Stimulated activated CD8-positive, alpha-beta memory T cell treated with anti-CD3 and anti-CD28 coated beads, Interleukin-15, amount 100 ng/mL, for 48 hours (primary cell): ENCODE measurements at places on chromosomes 5 and 9.

DNA sequence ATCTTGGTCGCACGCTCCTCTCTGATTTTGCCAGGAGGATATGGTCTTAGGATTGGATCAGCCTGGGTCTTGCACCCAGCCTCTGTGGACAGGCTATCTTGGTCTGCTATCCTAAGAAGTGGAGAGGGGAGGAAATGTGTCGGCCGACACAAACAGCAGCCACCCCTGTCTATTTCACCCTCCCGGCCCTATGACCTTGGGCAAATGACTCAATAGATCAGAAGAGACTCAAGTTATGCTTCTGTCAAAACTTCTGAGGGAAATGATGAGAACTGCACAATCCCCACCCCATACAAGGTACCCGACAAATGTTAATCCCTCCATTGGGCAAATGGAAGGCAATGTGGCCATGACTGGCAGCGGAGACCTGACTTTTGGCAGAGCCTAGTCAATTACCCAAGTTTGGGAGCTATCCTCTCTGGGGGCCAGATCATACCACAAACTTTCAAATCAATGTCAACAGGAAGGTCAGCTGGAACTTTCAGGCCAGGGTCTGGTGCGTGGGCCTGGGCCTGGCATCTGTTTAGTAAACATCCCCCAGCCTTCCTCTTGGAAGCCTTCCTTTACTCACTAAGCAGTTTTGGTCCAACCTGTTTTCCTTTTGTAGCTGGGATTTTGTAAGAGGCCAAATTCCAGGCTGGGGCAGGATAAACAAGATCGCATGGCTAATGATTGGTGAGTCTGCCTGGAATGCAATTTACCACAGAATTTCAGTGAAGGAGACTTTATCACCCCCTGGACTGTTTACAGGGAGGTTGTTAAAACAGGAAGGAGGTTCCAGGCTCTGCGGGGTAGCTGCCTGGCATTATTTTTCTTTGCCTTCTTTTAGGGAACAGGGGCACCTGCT, 64.2 kb upstream of the CPEB4 start:
- DNase-seq = no peak

- DNase-seq = no peak
Measured at GRCh38 chr5:132180134-132180745, 47.4 kb downstream of the P4HA2 start.

- DNase-seq = no peak
Measured at GRCh38 chr9:122202111-122202510, 26.6 kb downstream of the LHX6 start.

DNA sequence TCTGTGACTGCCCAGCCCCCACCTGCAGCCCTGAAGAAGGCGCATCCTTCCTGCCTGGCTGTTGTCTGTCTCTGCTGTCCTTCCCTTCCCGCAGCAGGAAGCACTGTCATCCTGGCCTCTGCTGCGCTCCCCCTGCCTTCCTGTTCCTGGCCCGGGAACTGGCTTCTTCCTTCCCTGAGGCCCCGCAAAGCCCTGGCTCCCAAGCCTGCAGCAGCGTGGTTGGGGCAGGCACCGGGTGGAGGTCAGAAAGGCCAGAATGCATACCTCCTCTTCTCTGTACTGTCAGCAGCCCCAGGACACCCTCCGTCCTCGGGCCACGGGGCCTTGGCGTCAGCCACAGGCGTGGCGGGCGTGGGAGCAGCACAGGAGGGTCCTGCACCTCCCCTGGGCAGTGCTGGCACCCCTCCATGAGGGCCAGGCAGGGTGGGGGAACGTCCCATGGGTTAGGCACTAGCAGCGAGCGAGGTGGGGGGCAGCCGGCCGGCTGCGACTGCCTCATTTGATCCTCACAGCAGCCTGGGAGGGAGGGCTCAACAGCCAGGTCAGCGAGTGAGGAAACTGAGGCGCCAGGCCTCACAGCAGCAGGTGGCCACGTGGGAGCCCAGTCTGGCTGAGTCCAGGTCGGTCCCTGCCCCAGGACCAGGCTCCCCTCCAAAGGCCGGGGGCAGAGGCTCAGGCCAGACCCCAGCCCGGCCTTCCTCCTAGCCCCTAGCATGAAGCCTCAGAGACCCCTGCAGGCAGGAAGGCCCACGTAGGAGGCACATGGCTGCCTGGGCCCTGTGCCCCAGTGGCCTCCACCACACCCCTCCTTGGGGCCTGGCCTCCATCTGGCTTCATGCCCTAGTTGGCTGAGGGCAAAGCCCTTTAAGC, 9.4 kb downstream of the FLT4 start:
- DNase-seq = no peak

DNA sequence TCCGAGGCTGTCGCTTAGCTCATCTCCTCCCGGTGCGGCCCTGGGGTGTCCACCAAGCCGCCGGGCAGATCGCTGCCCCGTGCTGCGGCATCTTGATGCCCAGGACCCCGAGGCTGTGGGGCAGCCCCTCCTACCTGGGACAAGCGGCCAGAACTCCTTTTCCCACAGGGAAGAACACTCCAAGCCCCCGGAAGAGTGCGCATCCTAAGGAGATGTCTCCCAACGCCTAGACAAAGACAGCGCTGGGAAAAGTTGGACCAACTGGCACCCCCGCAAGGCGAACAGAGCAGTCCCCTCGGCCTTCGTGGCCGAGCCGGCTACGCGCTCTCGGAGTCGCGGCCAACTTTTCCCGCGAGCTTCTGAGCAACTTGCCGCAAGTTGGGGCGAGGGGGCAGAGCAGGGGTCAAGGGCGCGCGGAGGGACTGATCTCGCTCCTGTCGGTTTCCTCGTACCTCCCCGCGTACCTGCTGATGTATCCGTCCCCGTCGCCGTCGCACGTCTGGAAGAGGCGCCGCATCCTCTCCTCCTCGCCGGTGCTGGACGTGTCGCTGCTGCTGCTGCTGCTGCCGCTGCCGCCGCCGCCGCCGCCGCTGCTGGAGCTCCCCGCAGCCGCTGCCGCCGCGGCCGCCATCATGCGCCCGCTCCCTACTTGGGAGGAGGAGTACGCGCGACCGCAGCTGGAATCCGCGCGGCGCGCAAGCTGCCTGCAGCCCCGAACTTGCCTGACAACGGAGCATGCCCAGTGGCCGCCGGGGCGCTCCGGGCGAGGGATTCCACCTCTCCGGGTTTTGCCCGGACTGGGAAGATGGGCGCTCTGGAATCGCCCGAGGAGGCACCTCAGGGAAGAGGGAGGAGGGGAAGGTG, at the start of gene MCC:
Gene MCC, minus strand, starts transcription at position 673 of the 864 bp plus-strand sequence.
- DNase-seq = peak; percentile 8

GRCh38 chr9:105994970-105995369, 300.6 kb downstream of the TMEM38B start:
- no peak for DNase-seq

- DNase-seq = no peak
Measured at GRCh38 chr5:148788636-148789035, 37.8 kb upstream of the ADRB2 start.

DNA sequence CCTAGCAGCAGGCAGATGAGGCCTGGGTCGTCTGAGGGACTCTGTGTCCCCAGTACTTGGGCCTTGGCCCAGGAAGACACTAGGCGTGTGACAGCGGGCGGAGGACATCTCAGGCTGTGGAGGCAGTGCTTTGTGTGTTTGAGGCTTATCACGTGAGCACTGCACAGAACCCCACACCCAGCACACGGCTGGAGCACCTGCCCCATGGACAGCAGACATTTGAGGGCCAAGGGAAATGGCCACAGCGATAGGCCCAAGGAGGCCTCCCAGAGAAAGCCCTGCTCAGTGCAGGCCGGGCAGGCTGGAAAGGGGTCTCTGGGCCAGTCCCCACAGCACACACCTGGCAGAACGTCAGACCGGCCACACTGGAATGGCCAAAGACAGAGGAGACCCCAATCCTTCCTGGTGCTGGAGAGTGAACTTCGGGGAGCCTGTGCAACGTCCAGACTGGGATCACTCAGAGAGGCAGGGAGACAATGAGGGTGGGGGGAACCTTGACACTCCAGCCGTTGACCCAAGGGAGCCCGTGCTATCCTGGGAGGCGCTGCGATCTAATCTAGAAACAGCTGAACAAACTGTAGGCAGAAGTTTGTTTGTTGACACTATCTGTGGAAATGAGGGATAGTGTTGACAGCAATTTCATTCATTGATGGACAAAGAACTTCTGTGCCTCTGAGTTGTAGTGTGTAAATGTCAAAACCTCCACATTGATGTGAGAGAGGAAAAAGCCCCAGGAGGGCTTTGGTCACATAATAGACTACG, 19.6 kb upstream of the FLT4 start:
- DNase-seq = no peak

GRCh38 chr5:174916227-174916626, 191.8 kb downstream of the MSX2 start:
- DNase-seq = no peak

DNA sequence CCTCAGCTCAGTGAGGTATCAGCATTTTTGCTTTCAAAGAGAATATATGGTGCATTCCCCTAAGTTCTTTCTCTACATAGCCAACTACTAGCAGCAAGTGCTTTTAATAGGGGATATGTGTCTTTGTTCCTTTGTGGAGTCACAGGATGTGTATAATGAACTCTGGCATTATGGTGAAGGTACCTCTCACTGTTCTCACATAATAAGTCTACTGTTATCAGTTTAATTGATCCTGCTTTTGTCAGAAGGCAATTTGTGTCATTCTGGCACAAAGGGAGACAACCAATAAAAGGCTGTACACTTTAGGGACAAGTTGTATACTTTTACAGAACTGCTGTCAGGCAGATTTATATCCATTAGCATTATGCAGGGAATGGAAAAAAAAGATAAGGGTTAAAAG, 531.4 kb upstream of the RIOK2 start:
- no peak for DNase-seq

GRCh38 chr9:115063058-115063845, 54.7 kb downstream of the TNC start:
- DNase-seq = no peak

DNA sequence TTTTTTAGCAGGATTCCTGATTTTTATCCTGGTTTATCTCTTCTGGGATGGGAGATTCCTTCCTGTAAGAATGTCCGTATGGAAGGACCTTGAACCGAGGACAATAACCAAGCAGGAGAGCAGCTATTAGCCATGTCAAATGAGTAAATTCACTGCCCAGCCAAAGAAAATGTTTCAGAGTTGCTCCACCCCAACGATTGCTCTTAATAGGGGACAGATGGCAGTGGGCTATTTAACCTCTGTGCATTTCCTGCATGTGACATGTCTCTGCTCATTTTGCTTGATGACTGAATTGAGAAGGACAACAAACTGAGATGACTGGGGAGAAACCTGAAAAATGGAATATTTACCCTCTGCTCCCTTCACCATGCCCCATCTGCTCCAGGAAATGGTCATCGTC, 479.9 kb upstream of the ZNF462 start:
- DNase-seq = no peak

- DNase-seq = peak; percentile 42
Measured at GRCh38 chr9:124941679-124942561, 1.0 kb upstream of the GOLGA1 start.

- peak; percentile 69 for DNase-seq
Measured at GRCh38 chr9:136881691-136882108, 4.6 kb upstream of the TRAF2 start.

- no peak for DNase-seq
Measured at GRCh38 chr5:69454460-69455249, 37.9 kb upstream of the OCLN start.

GRCh38 chr5:110460837-110461236, 265.6 kb downstream of the TMEM232 start:
- no peak for DNase-seq

DNA sequence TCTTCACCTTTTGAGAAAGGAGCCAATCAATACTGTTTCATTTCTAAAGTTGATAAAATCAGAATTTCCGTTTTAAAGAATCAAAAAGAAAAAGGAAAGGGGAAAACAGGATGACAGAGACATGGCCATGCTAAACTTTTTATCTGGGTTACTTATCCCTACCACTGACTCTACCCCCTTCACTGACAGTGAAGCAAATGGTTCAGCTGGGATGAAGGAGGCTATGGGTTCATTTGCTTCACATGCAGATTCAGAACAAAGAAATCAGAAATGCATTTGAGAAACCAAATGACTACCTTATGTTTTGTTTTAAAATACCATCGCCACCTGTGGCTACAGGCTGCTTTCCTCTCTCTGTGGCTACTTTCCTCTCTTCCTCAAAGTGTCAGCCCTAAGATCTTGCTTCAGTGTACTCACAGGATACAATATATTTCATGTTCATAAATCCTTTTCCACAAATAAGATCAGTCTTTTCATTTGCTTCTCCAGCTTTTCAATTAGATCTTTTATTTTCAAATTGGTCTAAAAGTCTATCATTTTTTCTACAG, 53.3 kb downstream of the LPAR1 start:
- DNase-seq = no peak

- DNase-seq = no peak
Measured at GRCh38 chr5:117487556-117487955, 912.9 kb upstream of the SEMA6A start.

DNA sequence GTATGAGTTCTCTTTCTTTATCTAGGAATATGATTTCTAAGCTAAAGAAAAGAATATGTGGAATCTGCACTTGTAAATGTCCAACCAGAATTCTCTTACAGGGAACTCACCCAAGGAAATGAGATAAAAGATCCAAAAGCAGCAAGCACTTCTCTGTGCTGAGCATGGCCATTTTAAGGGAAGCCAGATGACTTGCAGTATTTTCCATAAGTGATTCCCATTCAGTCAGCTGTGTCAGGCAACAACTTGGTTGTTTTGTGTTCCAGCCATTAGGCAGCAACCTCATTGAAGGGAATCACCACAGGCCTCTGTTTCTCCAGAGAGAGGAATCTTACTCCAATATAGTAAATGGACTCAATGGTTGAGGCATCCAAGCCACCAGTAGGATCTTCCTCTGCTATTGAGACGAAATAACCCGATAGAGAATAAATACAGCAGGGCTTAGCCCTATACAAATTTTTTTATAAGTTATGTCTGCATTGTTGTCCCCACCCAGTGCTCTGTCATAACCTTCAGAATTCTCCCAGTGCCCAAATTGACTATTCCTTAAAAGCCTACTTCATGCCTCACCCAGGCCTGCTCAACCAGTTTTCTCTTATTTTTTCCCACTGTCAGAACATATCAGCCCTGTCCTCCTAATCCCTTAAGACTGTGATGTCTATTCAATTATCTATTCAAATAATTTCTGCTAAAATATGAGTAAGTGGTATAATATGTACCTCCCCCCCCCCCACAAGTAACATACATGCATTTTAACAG, 236.6 kb downstream of the PJA2 start:
- no peak for DNase-seq

- no peak for DNase-seq
Measured at GRCh38 chr5:53318303-53318702, 162.1 kb upstream of the FST start.

GRCh38 chr9:14258156-14258555, 55.8 kb downstream of the NFIB start:
- DNase-seq = no peak

GRCh38 chr5:179154346-179154990, 94.3 kb downstream of the ZNF354C start:
- DNase-seq = no peak

DNA sequence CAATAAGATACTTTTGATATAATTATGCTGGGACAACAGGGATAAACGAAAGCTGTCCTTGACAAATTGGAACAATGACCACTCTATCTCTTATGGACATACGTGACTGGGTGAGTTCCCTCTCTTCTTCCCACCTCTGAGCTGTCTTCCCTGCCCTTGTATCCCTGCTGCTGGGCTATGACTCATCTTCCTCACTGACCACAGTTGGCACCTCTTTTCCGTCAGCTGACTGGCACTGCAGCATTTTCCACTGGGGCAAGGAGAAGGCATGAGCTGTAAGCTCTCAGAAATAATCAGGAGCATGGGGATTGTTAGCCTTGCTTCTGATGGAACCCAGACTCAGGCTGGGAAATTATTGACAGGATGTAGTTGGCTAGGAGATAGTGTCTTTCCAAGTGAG, 48.7 kb downstream of the PCSK1 start:
- no peak for DNase-seq
